Fibroblast of skin of left biceps (primary cell): ENCODE measurements at places on chromosomes 13 and 19.

GRCh38 chr19:56507446-56508289 lies at the start of gene ZNF471:
Gene ZNF471, plus strand, starts transcription at chr19:56507855. Its CDS starts 3,717 bp downstream, at chr19:56511572.
- peak; percentile 95 for DNase-seq

- DNase-seq = no peak
Observed at GRCh38 chr13:102702965-102703725, 8.3 kb upstream of the METTL21C start.

DNA sequence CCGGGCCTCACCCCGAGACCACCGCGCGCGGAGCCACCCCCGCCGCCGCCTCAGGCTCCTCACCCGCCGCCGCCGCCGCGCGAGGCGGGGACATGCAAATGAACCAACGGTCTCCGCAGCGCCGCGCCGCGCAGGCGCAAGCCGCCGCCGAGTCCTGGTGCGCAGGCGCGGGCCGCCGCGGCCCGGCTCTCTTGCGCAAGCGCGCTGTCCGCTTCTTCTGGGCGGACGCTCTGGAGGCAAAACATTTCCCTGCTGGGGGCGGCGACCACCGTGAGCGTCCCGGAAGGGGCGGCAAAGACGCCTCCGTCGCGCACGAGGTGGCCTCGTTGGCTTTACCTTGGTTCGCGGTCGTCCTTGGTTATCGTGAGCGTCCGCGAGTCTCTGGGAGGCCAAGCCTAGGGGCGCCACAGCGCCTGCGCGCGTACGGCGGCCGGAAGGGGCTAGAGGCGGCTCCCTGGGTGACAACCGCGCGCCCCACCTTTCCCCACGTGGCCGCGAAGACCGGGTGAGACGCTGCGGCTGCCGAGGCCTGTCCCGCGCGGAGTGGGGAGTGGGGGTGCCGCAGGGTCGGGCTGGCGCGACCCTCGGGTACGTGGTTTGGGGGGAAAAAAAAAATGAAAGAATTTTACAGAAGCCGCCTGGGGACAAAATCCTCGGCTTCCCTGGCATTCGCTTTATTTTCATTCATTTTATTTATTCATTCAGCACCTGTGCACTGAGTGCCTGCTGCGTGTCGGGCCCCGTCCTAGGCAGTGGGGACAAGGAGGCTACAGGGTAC lies at the start of the genes ARMC6 and SUGP2:
ARMC6 (plus strand) TSS at position 178 of the 778 bp plus-strand sequence. CDS start 607 bp downstream, outside the sequence.
SUGP2 (minus strand) TSS at position 92 of the 778 bp plus-strand sequence. CDS start 2,446 bp downstream, outside the sequence.
- DNase-seq = peak; percentile 62

DNA sequence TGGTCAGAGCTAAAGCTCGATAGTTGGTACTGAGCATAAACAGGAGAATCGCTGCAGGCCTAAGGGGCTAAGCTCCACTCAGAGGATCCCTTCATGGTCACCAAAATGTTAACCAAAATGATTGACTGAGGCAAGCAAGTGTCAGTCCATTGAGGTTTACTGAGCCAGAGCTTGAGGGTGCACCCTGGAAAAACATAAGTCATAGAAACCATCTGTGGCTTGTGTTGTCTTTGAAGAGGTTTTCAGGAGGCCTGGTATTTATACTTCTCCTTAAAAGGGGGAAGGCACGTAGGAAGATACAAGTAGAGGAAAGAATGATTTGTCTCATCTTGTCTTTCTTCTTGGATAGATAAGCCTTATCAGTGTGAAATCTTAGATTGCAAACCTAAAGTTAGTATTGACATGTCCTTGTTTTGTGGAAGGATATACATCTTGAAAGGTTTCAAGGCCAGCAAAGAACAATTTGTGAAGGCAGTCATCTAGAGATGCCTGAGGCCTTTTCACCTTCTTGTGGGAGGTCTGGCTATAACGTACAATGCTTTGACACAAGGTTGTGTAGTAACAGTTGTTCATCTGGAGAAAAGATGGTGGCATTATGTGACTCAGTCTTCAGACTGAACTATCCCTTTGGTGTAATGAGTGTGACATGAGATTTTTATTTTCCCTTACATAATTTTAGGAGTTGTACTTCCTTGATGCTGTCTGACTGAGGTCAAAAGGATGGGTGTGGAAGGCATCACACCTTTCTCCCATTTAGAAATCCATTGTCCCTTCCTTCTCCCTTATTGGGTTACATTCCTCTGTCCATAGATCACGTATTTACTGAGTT lies 14.7 kb upstream of the CEACAM6 start:
- no peak for DNase-seq

GRCh38 chr19:19602136-19602712 lies 16.3 kb downstream of the PBX4 start:
- DNase-seq = no peak

DNA sequence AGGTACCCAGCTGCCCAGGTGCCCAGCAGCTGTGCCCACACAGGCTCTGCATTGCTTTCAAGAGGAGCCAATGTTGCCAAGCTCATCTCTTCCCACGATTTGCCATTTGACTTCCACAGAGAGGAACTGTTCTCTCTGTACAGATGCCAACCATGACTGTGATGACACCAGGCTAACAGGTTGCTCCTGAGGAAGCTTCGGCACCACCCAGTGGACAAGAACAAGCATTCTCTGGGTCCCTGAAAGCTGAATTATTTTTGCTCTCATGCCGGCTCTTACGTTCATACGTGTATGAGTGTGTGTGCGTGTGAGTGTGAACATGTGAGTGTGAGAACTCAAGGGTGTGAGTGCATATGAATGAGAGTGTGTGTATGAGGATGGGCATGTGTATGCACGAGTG lies 535.2 kb downstream of the LIG4 start:
- no peak for DNase-seq

DNA sequence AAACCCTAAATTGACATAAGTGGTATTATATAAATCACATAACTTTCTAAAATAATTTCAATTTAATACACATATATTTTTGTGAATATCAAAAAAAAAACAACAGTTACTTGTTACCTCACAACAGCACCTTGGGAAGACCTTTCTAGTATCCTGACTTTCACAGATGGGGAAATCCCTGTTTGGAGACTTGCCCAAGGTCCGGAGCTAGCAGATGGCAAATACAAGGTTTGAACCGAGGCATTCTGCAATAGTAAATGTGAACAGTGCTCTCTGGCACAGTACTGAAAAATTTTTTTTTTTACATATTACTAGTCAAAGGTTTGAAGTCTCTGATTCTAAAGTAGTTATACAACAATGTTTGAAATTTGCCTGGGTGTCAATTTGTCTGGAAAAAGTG lies 104.5 kb downstream of the SUCLA2 start:
- DNase-seq = no peak

- no peak for DNase-seq
Observed at GRCh38 chr13:74794582-74794981, 660.4 kb upstream of the KLF12 start.

GRCh38 chr13:50699874-50700663 lies 143.4 kb downstream of the DLEU7 start:
- DNase-seq = no peak

DNA sequence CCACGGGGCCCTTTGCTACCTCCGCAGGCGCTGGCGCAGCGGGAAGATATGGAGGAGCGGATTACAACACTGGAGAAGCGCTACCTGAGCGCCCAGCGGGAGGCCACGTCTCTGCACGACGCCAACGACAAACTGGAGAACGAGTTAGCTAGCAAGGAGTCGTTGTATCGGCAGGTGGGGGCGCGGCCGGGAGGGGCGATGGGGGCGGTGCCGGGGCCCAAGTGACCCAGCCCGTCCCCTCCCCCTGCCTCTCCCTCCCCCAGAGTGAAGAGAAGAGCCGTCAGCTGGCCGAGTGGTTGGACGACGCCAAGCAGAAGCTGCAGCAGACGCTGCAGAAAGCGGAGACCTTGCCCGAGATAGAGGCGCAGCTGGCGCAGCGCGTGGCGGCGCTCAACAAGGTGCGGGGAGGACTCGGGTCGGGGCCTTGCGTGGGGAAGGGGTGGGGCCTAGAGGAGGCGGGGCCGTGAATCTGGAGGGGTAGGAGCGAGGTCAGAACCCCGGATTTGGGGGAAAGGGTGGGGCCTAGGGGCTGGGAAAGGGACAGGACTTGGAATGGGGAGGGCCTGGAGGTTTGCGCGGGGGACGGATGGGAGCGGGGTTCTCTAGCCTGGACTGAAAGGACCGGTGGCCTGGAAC lies 13.7 kb downstream of the PPFIA3 start:
- DNase-seq = no peak

DNA sequence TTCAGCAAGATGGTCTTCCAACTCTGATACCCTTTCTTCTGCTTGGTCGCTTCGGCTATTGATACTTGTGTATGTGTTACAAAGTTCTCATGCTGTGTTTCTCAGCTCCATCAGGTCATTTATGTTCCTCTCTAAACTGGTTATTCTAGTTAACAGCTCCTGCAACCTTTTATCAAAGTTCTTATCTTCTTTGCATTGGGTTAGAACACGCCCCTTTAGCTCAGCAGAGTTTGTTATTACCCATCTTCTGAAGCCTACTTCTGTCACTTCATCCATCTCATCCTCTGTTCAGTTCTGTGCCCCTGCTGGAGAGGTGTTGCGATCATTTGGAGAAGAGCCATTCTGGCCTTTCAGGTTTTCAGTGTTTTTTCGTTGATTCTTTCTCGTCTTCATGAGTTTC lies 18.7 kb downstream of the ACOD1 start:
- no peak for DNase-seq

GRCh38 chr13:51717786-51718398 lies 86.1 kb downstream of the DHRS12 start:
- no peak for DNase-seq
